ENCODE measurements at places on chromosomes 16 and 17.

- no peak for DNase-seq
These were observed 14.2 kb downstream of the SLC7A5 start for GRCh38 chr16:87854907-87855683.

DNA sequence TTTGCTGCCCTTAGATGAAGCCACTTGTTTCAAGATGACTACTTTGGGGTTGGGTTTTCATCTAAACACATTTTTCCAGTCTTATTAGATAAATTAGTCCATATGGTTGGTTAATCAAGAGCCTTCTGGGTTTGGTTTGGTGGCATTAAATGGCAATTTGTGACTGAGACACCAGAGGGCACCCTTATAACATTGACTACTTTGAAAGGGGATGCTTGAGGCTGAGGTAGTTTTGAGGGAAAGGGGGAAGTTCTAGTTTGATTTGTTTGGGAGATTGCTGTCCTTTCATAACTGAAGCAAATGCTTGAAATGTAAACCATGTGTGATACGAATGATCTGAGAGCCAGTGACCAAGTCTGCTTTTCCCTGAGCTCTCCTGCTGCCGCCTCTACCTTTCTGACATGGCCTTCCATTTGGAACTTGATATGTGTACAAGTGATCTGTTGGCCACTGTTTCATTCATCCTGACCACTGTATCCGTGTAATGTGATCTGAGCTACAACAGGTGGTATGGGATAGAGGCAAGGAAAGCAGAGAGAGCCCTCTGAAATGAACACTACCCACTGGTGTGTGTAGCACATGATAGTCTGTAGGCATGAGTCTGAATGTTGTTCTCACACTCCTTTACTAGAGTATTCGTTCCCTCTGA is 5.8 kb upstream of the RARA start:
- DNase-seq = no peak

GRCh38 chr16:57870753-57871454 is 68.6 kb upstream of the KIFC3 start:
- no peak for DNase-seq

- no peak for DNase-seq
These were observed 3.8 kb upstream of the SLC47A2 start for GRCh38 chr17:19720210-19720475.

- DNase-seq = no peak
These were observed 430 bp downstream of the C16orf89 start for GRCh38 chr16:5065326-5065725.

DNA sequence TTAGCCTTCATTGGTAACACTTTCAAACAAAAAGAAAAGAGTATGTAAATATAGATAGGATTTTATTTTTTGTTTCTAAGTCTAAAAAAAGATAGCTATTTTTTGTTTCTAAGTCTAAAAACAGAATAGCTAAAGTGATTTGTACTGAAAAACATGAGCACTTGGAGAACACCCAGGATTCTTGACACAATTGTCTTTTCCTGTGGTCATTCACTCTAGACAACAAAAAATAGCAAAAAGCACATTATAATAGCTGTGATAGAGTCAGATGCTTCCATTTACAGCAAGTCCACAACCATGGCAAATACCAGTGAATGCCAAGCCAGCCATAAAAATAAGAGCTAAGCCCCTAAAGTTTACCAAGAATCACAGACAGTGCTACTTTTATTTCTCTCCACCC is 36.7 kb downstream of the SKAP1 start:
- DNase-seq = no peak

GRCh38 chr17:29054835-29055234 is 11.9 kb downstream of the PIPOX start:
- no peak for DNase-seq

GRCh38 chr17:77394540-77395295 is 253.9 kb downstream of the SEC14L1 start:
- no peak for DNase-seq

DNA sequence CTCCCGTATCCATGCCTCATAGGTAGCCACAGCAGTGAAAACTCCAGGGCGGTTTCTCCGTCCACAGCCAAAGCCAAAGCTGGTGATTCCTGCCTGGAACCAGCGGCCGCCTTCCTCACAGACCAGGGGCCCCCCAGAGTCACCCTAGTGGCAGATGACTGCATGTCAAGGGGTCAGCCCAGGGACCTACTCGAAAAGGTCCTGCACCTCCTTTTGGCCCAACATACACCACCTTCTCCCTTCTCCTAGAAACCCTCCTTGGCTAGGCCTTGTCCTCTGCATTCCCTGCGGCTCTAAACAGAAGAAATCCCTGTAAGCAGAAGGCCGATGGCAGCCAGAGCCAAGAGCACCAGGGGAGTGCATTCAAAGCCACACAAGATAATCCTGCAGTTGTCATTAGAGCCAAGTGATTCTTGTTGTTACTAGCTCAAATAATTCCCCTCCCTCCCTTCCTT is 6.1 kb downstream of the PRSS36 start:
- no peak for DNase-seq

GRCh38 chr17:20992987-20993862 is 49.6 kb downstream of the USP22 start:
- DNase-seq = peak; percentile 74

DNA sequence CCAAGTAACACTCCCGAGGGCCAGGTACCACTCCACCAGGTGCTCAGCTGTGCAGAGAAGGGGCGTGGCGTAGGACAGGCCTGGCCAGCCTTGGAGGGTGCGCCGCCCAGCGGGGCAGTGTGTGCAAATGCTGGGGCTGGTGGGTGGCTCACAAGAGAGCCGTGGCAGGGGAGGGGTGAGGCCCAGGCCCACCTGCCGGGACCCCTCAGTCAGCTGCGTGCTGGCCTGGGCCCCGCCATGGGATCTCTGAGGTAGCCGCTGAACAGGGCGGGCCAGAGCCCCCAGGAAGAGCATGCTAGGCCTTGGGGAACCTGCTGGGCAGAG is 8.8 kb downstream of the TPSG1 start:
- no peak for DNase-seq

GRCh38 chr17:63946440-63947363 is 14.6 kb upstream of the CD79B start:
- DNase-seq = peak; percentile 73

- no peak for DNase-seq
These were observed 107.6 kb upstream of the HLF start for GRCh38 chr17:55157165-55157564.

- DNase-seq = no peak
These were observed 6.0 kb downstream of the CIITA start for GRCh38 chr16:10883004-10883403.

- DNase-seq = peak; percentile 79
These were observed 986 bp downstream of the HAPSTR1 start for GRCh38 chr16:9092282-9092977.

GRCh38 chr16:87561200-87562105 is 40.9 kb upstream of the JPH3 start:
- DNase-seq = no peak

GRCh38 chr16:69626256-69626655 is 60.5 kb downstream of the NFAT5 start:
- no peak for DNase-seq

GRCh38 chr17:64058621-64059020 is 38.2 kb upstream of the ICAM2 start:
- DNase-seq = no peak
